Cardiac septum (tissue), 1 donor: ENCODE measurements at places on chromosomes 1 and 21.

DNA sequence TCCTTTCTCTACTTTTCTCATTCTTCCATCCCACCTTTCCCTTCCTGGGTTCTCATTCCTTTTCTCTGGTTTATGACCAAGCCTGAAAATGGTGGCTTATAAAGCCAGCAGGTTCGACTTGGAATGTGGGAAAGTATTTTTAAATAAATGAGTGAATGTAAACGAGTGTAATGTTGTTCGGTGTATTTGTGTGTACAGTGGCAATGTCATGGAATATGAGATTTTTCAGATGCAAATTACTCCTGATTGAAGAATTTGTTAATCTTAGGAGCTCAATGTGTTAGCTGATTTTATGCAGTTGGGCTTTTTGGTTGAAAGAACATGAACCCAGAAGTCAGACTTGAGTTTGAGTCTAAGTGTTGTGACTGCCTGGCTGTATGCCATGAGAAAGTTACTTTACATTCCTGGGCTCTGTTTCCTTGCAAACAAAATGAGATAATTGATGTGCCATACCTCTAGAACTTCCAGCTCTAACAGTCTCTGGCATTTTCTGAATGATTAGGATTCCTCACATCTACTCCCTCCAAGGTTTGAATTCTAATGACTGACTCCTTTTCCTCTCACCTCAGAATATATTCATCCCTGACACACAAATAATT, 6.6 kb downstream of the SGIP1 start:
- DNase-seq = no peak

DNA sequence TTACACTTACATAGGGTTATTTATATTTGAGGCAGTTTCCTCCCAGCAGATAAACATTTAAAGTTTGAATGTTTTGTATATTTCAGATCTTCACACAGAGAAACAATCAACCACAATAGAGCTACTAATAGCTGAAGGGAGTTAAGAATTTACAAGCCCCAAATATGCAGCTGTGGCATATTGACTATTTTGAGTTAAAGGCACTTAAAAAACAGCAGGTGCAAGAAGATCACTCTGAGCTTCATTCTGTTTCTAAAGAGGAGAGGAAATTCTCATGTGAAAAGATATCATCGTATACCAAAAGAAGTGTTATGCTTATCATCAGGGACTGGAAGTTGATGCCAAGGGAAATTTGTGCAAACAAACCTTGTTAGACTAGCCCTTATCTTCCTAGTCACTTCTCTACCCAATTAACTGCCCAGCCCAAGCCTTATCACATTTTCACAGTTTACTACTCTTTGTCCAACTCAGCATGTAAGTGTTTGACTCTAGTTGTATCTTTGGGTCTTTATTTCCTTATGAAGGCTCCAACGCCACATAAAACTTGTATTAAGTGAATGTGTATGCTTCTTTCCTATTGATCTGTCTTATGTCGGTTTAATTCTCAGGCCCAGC, 66.3 kb upstream of the COG2 start:
- no peak for DNase-seq

DNA sequence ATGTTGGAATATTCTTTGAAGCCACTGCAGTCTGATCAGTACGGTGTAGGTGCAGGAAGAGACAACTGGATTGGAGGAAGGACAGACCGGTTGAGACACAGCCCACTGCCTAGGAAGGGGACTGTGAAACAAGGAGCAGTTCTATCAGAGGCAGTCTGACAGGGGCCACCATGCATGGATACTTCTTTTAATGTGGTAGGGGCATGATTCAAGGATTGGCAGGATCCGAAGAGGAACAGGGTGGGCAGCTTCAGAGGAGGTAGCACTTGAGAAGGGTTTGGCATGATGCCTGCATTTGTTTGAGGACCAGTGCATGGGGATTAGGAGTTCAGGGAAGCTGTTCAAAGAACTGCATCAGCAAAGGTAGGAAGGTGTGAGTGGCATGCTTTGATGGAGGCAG, 167.9 kb downstream of the DYRK1A start:
- DNase-seq = no peak

DNA sequence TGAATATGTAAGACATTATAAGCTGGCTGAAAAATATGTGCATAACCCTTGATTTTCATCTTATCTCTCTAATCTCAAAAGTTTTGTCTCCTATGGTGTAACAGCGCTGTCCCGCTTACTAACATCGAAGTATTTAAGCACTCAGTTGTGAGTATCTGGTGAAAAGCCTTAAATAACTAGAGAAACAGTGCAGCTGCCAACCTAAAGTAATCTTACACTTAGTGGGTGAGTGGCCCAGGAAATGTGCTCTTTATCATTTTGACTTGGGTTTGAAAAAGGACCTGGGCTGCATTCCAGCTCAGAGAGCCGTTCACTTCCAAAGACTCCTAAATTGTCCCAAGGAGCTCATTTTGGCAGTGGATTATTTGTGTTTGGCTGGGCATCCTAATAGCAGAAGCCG, 225.9 kb downstream of the SPATA17 start:
- DNase-seq = no peak

DNA sequence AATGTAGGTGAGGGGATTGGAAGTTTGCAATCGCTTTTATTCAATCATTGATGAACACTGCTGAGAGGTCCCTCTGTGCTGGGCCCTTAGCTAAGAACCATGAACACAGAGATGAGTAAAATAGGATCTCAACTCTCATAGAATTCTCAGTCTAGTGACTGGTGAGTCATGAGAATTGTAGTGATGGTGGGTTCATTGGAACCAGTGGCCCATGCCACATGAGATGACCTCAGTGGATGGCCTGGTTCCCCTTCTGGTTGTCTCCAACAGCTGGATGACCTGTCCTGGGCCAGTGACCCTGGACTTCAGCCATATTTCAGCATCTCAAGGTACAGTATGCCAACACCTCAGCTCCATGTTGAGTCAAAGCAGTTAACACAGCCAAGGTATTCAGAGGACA, 21.3 kb upstream of the S100A10 start:
- DNase-seq = no peak

GRCh38 chr1:102732927-102733326, 375.4 kb downstream of the COL11A1 start:
- no peak for DNase-seq

DNA sequence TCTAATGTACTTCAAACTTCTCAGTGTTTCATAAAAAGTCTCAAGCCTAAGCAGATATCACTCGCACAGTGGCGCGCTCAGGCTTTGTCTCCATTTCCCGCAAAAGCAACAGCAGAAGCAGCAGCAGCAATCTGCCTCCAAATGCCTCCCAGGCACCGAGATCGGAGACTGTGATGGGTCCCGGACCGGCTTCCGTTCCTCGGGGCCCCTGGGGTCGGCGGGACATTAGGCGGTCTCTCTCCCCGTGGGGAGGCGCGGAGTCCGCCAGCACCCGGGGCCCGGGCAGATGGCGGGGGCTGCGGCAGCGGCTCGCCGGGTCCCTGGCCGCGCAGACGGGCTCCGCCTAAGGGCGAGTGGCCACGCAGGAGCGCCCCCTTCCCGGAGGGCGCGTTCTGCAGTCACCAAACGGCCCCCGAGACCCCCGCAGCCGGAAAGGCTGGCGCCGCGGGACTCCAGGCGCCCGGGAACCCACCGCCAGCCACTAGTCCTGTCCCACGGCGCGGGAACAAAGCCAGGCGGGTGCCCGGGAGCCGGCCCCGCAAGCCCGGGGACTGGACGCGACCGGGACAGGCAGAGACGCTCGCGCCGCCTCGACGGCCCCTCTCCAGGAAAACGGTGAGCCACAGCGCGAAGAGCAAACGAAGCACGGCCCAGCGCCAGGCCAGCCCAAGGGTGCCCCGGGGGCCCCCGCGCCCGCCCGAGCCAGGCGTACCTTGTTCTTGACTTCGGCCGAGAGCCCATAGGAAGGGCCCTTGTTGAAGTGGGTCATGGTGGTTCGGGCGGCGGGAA, 590 bp downstream of the CNN3 start:
- DNase-seq = peak; percentile 80

- DNase-seq = no peak
Observed at GRCh38 chr21:21713651-21714180, 715.5 kb downstream of the NCAM2 start.

GRCh38 chr1:177185209-177185608, 14.5 kb downstream of the BRINP2 start:
- DNase-seq = no peak

- no peak for DNase-seq
Observed at GRCh38 chr21:32457360-32457840, 44.9 kb downstream of the EVA1C start.

DNA sequence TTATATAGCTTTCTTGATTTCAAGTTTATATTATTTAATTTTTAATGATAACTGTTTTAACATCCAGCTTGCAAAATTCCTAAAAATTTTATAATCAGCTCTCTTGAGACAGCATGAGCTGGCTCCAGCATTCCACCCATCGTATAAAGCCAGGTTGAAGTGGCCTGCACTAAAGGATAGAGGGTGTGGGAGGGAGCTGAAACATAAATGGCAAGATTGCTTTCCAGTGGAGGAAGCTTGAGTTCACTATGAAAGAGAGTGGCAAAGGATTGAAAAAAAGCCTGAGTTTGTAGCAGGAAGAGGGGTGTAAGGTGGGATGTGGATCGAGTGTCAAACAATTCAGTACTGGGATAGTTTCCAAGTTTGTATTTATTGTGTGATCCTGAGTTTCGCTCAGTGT, 48.5 kb upstream of the ZNF644 start:
- DNase-seq = no peak

DNA sequence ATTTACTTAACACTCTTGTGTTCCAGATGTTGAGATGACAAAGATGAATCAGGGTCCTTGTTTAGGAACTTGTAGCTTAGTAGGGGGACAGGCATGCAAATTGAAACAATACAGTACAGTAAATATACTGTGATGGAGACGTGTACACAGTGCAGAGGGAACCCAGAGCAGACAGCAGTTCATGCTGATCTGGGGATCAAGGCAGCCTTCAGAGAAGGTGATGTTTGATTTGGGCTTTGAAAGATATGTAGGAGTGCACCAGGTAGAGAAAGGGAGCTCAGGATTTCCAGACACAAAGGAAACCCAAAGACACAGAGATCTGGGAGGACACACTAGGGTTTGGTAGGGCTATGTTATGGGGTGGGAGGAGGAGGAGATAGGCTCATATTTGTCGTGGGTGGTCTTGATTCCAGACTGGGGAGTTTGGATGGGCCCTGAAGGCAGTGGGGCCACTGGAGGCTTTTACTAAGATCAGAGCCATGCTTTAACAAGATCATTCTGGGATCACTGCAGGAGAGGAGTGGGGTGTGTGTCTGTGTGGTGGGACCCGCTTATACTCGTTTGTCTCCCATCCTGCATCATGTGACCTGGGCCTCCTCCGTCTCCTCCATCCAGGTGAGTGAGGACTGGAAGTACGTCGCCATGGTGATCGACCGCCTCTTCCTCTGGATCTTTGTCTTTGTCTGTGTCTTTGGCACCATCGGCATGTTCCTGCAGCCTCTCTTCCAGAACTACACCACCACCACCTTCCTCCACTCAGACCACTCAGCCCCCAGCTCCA, 7.8 kb downstream of the CHRNB2 start:
- no peak for DNase-seq

GRCh38 chr1:168932539-168932938, 174.0 kb upstream of the ATP1B1 start:
- DNase-seq = no peak

GRCh38 chr1:33724348-33724747, 139.5 kb upstream of the HMGB4 start:
- DNase-seq = no peak

DNA sequence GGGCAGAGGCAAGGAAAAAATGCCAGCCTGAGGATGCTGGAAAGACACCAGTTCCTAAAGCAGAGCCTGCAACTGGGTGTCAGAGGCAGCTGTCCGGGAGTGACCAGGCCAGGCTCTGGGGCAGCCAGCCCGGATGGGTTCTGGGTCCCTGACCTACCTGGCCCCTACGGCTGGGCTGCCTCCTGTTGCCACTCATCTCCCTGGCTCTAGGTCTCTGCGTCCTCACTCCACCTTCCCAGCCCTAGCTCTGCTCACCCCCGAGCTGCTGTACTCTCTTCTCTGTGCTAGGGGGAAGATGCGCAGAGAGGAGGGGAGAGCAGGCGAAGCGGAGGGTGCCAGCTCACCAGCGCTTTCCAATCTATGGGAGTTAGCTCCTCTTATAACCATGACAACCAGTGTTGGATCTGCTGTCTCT, 9.0 kb downstream of the ARHGEF2 start:
- no peak for DNase-seq

- no peak for DNase-seq
Observed at GRCh38 chr1:17683598-17683997, 71.5 kb upstream of the ACTL8 start.

DNA sequence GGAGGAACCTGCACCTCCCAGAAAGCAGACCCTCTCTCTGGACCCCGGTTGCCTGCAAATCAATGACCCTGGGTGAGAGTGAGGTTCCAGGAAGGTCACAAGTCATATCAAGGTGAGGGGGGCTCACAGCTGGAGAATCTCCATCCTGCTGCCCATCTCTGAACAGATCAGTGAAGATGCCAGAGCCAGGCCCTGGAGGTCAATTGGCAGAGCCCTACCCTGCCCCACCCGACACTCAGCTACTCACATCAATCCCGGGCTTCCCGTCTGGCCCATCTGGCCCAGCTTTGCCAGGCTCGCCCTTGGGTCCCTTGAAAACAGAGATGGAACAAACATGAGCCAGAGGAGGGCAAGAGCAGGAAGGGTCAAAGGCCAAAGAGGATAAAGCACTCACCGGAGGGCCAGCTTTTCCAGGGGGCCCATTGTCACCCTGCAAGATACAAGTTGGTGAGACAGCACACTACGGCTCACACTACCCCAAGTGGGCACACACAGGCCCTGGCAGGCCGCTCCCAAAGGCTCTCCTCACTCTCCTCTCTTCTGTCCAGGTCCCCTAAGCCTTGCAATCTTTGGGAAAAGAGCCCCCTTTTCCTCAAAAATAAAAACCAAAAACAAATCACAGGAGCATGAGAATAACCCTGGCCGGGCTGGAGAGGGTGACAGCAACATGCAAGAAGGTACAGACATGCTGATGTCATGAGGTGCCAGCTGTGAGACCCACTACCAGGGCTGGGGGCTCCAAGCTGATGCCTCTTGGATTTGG, 2.9 kb downstream of the COL9A2 start:
- no peak for DNase-seq

- DNase-seq = no peak
Observed at GRCh38 chr21:33733601-33734000, 91.3 kb downstream of the ITSN1 start.

GRCh38 chr1:62725255-62725654, 37.1 kb upstream of the DOCK7 start:
- DNase-seq = no peak

GRCh38 chr1:159071970-159072582, 4.5 kb downstream of the AIM2 start:
- no peak for DNase-seq

- no peak for DNase-seq
Observed at GRCh38 chr1:234106032-234106431, 201.6 kb downstream of the SLC35F3 start.

DNA sequence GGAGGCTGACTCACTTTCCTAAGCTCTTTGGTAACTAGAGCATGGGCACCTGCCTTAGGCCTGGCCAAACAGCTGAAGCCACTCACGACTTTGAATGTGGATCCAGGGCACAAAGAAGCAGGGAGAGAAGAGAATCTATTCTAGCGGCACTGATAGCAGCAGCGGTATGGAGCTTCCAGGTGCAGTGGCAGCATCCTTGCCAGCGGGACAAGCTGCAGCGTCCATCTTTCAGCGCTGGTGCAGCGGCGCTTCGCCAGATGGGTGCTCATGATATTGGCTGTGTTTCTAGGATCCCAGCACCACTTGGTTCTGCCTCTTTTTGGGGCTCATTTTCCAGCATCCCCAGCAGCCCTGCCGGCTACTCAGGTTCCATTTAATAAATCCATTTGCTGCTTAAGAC, 184.2 kb downstream of the SLC44A5 start:
- DNase-seq = no peak
